NCI-H774 (cell line): ENCODE measurements at places on chromosomes 2 and 18.

- DNase-seq = no peak
These were observed 200.1 kb downstream of the BCL11A start for GRCh38 chr2:60353406-60353800.

DNA sequence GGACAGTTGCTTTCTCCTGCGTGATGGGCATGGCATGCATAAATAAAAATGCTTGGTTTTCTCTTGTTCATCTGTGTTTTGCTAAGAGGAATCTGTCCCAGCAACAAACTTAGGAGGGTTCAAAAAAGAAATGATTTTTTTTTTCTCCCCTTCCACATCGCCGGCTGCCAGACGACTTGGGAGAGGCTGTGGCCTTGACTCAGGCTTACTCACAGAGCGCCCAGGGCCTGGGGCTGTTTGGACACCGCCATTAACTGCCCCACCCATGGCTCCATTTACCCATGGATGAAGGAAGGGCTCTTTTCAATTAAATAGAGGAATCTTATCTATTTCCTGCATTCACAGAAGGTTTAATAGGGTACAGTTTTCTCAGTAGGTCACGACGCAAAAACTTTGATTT, 22.3 kb upstream of the SERPINB5 start:
- no peak for DNase-seq

DNA sequence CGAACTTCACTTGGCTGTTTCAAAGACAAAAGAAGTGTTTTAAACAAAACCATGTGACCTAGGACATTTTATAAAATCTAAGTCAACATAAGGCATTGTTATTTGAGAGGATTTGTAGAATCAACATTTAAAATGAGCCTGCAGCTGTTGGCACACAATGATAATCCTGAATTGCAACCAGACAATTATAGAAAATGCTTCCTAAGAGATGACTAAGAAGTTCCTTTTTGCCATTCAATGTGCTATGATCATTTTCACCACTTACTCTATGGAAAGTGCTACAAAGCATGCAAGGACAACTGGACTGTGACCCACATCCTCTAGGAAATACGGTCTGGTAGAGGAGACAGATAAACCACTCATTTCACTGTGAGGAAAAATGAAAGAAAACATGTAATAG, 246.4 kb downstream of the CDH20 start:
- DNase-seq = no peak

GRCh38 chr2:74915743-74916142, 42.7 kb upstream of the POLE4 start:
- DNase-seq = no peak

DNA sequence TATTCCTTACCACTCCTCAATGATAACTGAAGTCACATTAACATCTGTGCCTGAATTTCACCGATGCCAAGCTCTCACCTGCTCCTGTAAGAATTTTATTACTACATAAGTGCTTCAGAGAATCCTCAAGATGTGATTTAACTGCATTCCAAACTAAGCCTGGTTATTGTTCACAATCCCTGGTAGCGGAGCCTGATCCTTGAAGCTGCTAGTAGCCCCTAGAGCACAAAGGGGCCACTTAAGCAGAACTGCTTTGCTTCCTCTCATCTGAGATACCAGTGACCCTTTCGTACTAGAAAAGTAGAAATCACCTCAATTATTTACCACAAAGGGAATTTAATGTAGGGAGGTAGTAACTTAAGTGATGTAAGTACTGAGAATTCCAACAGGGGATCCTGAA, 529.6 kb downstream of the CPS1 start:
- DNase-seq = no peak

DNA sequence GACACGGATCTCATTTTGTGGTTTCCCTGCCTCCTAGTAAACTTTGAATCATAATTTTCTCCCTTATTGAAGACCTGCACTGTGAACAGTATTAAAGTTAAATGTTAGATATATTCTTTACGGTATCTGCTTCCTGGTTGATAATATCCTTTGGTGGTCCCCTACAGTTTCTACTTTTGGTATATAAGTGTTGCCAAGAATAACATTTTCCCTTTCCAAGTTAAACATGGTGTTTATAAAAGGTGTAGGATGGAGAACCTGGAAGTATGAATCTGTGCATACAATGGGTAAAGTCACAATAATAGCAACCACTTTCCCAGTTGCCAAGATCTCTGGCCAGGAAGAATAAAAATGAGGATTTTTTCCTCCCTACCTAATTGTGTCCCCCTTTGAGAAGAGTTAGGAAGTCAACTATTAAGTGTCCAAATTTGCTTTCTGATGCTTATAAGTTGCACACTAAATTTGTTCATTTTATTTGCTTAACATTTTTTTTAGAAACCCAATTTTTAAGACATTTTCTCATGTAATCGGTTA, 201.0 kb upstream of the STK17B start:
- no peak for DNase-seq

- DNase-seq = no peak
These were observed 1531.9 kb upstream of the ACVR2A start for GRCh38 chr2:146312899-146313298.

- no peak for DNase-seq
These were observed 3.7 kb upstream of the SPR start for GRCh38 chr2:72883356-72883962.

DNA sequence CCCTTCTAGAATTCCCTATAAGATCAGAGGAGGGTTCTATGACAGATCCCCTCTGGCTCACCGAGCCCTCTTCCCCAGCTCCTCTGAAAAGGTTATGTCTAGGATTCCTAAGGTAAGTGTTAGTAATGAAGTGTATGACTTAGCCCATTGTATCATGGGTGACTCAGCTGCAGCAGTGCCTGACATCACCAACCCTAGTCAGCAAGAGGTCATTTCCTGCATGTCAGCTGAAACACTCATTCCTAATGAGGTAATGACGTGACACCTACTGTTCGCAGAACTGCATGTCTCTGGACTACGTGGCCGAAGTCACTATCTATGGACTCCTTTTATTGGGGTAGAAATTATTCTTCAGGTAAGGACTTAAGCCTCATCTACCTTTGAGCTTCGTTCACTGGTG, 196.1 kb upstream of the MYT1L start:
- no peak for DNase-seq

GRCh38 chr2:12493031-12493513, 223.7 kb upstream of the TRIB2 start:
- no peak for DNase-seq

DNA sequence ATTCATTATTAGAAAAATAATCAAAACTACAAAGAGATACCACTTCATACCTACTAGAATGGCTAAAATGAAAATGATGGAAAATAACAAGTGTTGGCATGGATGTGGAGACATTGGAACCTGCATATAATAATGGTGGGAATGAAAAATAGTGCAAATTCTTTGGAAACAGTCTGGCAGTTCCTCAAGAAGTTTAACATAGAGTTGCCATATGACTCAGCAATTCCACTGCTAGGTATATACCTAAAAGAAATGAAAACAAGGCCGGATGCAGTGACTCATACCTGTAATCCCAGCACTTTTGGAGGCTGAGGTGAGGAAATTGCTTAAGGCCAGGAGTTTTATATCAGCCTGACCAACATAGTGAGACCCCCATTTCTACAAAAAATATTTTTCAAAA, 41.6 kb upstream of the ACYP2 start:
- no peak for DNase-seq

DNA sequence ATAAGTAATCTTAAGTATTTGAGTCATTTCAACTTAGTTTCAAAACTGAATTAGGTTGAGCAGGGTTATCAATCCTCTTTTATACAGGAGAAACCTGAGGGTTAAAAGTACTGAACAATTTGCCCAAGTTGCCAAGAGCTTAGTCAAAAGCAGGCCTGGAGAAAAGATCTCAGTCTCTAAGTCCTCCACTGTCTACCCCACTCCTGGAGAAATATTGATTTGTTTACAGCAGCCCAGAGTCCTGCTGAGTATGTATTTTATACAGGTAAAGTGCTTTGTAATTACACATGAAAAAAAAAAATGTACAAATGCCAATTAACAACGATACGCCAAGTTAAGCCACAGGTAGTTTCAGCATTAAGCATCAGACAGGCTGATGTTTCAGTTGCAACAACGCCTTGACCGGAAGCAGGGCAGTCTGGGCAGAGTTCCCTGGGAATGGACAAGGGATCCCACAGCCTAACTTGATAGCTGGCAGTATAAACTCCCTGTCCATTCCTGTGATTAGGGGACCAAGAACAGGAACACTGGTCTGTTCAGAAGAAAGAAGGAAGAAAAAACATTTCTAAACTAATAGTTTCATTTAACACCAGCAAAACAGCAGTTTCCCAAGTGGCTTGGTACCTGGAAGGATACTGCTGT, 132.9 kb downstream of the MYO5B start:
- DNase-seq = no peak

DNA sequence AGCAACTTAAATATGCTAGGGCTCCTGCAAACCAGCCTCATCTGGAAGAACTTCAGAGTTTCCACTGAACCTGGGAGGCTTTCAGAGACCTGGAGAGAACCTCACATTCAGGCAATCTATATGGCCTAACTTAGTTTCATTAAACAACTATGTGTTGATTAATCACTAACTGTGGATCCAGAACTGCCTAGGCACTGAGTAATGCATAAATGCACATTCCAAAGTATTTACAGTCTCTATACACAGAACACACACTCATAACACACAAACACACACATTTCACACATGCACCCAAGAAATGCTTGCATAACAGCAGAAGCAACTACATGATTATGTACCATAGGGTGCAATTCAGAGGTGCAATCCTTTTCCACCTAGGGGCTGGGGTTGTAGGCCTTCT, 552.8 kb downstream of the BCL11A start:
- no peak for DNase-seq

- DNase-seq = no peak
These were observed 41.9 kb upstream of the ODC1 start for GRCh38 chr2:10489842-10490555.

- no peak for DNase-seq
These were observed 127.4 kb upstream of the MSH6 start for GRCh38 chr2:47655563-47655880.

GRCh38 chr18:39799006-39799405, 2156.0 kb upstream of the PIK3C3 start:
- DNase-seq = peak; percentile 32

DNA sequence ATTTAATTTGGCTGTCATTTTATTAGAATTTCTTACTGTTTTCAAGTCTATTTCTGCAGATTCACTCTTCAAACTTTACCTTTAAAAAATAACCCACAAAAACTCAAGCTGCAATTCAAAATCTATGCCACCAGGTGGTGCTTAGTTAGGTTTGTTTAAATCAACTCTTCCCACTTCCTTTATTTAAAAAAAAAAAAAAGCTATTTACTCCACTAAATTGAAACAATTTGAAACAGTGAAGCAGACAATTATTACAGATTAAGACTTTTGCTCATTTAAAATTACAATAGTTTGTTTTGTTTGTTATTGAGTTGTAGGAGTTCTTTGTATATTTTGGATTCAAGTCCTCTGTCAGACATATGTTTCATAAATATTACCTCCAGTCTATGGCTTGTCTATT, 300.0 kb downstream of the PDE11A start:
- DNase-seq = no peak

- no peak for DNase-seq
These were observed 203.5 kb downstream of the UXS1 start for GRCh38 chr2:105990624-105991023.

GRCh38 chr2:109349503-109350465, 220.8 kb downstream of the SH3RF3 start:
- DNase-seq = no peak
